ENCODE measurements at places on chromosomes 5 and 9.

DNA sequence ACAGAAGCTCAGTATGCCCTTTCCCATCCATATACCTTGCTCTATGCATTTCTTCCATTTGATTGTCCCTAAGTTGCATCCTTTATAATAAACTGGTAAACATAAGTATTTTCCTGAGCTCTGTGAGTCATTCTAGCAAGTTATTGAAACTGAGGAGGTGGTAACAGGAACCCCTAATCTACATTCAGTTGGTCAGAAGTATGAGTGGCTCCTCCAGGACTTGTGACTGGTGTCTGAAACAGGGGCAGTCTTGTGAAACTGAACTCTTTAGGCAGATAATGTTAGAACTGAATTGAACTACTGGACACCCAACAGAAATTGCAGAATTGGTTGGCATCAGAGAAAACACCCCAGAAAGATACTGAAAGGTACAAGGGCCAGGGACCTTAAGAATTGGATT lies 133.1 kb upstream of the POU5F2 start:
- no peak for DNase-seq

- no peak for DNase-seq
These were observed 688.9 kb upstream of the CDH9 start for GRCh38 chr5:27727254-27727653.

DNA sequence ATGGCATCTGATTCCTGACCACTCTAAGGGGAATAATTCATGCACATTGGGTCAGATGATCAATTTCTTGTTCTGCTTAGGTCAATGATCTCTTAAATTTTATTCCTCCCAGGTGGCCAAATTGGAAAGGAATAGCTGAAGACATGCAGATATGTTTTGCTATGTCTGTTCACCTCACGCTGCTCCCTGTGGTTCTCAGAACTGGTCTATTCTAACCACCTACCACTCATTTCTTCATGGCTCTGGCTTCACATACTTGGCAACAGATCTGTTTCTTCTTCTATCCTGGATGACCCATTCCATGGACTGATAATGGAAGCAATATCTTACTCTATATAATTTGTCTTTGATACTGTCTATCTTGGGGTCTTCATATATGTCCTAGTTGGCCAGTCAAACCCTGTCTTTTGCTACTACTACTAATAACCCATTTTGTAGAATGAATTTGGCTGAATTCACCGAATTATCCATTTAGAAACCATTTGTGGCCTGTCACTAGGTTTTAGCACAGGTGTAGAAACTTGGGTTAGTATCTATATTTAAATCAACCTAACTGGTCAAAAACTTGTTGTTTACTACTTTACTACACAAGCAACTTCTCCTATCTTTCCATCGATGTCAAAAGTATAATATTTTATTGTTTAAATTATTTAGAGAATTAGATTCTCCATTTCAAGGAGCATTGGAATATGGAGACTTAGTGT lies 650.9 kb downstream of the TLE4 start:
- DNase-seq, result no peak

GRCh38 chr9:113481176-113481787 lies 17.8 kb downstream of the RGS3 start:
- DNase-seq, result no peak

DNA sequence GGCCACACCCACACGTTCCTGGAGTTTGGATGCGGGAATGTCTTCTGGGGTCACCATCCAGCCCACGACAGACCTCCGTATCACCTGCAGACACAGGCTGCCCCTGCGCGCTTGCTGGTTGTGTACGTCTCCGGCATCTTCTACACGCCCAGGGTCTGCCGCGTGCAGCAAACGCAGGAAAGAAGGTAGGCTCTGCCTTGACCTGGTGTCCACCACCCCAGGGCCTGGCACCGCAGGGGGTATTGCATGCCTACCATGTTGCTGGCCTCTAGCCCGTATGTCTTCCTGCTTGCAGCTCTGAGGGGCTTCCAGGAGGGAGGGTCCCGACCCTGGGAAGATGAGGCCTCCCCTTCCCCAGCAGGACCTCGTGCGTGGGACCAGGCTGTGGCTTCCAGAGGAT lies 298.8 kb upstream of the IRX4 start:
- no peak for DNase-seq

- DNase-seq, result no peak
These were observed 401.3 kb downstream of the BNC2 start for GRCh38 chr9:16469184-16469583.

- DNase-seq, result no peak
These were observed 108.6 kb upstream of the ERCC6L2 start for GRCh38 chr9:95766906-95767305.

DNA sequence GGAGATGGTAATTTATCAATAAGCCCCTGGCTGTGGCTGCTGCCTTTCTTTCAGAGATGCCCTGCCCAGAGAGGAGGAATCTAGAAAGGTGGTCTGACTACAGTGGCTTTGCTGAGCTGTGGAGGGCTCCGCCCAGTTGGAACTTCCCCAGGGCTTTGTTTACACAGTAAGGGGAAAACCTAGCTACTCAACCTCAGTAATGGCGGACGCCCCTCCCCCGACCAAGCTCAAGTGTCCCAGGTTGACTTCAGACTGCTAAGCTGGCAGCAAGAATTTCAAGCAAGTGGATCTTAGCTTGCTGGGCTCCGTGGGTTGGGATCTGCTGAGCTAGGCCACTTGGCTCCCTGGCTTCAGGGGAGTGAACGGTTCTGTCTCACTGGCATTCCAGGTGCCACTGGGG lies 865.4 kb upstream of the ACO1 start:
- DNase-seq, result no peak

- no peak for DNase-seq
These were observed 2.7 kb downstream of the MRPL22 start for GRCh38 chr5:154943527-154943926.

DNA sequence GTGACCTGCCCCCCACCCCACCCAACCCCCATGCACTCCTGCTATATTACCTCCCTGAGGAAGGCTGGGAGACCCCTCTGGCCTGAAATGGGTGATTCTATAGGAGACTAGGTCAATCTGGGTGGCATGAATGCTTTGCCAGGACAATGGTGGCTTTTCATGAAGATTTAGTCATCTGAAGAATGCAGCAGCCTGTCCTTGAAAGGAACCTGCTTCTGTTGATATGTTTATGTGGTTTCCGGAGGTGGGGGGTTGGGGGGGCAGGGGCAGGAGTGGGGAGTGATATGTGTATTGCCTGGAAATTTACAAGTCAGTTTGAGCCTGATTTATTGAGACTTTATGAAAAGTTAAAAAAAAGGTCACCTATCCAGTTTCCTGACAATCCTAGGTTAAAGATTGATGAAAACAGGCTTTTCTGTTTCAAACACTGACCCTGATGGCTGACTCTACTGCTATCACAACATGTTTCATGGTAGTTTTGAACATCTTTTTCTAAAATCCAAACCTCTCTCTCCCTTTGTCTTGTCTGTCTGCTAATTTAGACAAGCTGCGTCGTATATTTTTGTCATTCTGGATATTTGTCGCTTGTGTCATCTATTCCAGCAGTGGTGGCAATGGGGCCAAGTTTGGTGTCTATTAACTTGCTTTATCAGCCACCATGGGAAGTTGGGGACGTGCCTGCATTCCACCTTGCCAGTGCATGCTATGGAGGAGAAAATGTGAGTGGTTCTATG lies 153.7 kb upstream of the EGFLAM start:
- no peak for DNase-seq

DNA sequence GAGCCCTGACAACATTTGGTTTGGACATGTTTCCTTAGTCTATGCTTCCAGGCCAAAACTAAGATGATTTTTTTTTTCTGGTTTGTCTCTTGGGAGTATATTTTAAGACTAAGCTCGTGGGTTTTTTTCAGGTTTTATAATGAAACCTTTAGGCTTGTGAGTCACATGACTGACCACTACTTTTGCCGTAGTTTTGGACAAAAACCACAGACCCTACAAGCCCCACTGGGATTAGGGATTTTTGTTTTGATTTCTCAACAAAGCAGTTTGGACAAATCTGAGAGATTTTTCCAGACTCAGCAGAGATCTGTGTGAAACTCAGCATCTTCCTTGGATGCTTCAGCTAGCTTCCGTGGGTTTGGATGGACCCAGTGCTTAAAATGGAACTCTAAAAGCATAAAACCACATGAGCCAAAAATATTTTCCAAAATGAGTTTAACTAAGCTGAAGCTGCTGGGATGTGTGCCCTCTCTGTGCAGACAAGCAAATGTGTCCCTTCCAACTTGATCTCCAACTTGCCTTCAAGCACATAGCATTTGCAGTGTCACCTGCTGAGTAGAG lies 70.3 kb upstream of the SMIM15 start:
- DNase-seq, result no peak

DNA sequence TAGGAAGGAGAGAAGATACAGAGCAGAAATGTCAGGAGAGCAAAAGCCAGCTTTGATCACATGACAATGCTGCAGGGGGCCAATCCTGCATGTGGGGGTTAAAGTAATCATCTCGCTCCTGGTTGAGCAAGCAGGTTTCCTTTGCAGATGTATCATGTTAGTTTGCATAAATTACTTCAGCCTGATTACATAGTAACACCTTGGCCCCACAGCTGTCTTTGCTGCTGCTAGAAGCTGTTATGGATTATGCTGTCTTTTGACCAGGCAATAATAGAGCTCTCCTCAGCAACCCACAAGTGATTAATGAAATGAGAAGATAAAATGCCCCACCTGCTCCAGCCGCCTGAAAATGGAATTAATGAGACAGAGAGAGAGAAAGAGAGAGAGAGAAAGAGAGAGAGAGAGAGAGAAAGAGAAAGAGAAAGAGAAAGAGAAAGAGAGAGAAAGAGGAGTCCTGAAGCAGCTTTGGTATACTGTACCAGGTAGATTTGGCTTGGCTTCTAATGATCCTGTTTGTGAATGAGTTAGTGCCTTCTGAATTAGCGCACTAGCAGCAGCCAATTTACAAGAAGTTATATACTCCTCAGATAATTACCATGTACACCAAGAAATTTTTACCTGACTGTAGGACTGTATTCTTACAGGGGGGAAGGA lies 174.3 kb upstream of the RORB start:
- DNase-seq, result no peak

DNA sequence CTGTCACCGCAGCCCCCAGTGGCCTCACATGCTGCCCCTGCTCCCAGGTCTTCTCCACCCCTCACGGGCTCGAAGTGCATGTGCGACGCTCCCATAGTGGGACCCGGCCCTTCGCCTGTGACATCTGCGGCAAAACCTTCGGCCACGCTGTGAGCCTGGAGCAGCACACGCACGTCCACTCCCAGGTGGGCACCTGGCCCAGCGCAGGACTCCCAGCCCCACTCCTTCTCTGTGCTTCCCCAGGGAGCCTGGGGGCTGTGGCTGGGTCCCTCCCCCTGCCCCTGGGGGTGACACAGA lies 10.5 kb downstream of the GFI1B start:
- no peak for DNase-seq

DNA sequence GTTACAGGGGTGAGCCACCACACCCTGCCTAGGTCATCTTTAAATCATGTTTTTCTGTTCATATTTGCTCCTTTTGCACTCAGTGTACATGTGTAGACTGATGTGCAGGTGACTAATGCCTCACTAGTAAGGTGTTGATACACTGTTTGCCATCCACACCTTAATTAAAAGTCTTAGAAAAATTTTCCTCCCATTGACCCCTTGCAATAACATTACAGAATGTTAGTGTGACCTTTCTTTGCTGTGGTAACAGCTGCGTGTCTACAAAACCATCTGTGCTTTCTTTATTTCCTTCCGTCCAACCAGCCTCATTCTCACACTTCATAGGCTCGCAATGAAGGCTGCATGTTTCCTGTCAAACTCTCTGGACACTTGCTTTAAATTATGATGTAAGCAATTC lies 6.6 kb upstream of the CEMIP2 start:
- no peak for DNase-seq

DNA sequence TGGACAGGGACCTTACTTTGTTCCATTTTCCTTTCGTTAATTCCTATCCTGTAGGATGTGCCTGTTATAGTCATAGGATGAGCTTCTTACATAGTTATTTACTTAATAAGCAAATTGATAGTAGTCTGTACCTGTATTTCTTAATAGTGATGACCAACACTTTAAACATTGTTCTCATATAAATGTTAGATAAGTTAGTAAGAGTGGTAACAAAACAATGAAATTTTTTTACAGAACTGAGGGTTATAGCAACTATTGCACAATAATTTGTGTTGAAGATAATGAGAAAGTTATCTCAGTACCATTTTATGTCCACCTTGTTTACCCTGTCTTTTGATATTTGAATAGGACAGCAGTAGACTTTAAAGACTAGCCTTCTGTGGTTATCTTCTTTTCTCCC lies 162.9 kb upstream of the ELL2 start:
- no peak for DNase-seq

DNA sequence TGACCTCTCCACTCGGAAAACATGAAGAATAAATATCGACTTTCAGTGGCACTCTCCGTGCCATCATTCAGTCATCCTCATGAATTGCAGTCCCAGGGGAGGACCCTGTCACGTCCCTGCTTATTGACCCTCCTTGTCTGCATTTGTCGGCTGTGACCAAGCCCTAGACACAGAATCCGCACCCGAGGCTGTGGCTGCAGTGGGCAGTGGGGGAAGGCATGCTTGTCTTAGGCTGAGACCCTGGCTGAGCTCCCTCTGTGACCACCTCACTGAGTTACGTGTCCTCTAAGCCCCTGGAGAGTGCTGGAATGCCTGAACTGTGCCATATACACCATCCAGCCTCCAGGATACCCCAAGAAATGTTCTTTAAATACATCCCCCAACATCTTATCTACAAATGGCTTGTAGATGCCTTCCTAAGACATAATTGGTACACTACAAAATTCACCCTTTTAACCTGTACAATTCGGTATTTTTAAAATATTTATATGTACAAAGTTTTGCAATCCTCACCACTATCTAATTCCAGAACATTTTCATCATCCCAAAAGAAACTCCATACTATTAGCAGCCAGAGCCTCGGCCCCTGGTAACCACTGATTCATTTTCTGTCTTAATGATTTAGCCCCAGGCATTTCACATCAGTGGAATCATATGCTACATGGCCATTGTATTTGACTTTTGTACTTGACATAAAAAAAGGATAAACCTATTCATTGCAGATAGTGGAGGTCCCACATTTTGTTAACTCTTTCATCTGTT lies 80.8 kb upstream of the ICE1 start:
- no peak for DNase-seq

DNA sequence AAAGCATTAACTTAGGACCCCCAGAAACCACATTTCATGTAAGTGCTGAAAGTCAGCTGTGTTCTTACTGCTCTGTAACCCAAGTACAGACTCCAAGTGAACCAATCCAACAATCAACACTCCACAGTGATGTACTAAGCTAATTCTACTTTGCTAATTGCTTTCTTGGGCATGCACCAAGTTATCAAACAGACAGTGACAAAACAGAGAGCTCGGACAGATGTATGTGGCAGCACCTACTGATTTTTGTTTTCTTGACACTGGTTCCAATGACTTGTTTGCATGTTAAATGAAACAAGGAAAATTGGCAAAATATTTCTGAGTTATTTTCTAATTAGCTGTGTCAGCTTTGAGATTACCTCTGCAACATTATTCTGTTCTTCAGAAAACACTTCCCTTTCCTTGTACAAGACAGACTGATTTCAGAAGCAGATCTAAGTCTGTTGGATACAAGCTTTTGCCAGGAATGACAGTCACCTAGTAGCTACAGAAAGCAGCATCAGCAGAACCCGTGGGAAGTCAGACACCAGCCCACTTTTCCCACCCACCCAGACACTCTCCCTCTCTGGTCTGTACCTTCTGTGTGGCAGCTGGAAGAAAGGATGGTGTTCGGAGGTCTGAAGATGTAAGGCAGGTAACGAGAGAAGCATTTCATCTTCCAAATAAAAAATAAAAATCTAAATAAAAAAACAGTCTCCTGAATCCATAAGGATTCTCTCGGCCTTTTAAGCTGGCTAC lies 176.7 kb upstream of the PPP2R2B start:
- no peak for DNase-seq
